RCC 7860 (cell line): ENCODE measurements at places on chromosomes 2 and 18.

DNA sequence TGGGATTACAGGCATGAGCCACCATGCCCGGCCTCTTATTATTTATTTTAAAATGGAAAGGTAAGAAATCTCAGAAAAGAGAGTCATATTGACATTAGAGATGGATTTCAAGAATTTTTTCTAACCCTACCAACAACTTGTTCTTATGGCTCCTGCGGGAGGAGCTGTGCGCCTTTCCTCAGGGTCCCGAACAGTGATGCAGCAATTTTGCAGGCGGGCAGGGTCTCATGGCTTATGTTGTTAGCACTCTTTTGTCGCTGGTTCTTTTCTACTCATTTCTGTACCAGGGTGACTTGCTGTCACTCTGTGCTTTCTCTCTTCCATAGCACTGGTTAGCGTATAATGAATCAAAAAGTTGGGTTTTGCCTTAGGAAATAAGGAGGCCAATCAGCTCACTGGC, 148.8 kb upstream of the DLGAP1 start:
- DNase-seq: no peak

- DNase-seq: no peak
Measured at GRCh38 chr2:23009545-23010149, 375.3 kb upstream of the KLHL29 start.

- peak; percentile 35 for DNase-seq
Measured at GRCh38 chr2:224284134-224284946, 117.6 kb downstream of the FAM124B start.

DNA sequence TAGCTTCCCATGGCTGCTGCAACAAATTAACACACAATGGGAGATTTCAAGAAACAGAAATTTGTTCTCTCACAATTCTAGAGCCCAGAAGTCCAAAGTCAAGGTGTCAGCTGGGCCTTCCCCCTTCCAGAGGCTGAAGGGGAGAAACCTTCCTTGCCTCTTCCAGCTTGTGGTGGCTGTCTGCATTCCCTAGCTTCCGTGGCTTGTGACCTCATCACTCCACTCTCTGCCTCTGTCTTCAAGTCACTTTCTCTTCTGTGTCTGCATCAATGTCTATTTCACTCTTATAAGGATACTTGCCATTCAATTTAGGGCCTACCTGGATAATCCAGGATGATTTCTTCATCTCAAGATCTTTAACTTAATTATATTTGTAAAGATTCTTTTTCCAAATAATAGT, 16.8 kb upstream of the SRBD1 start:
- peak; percentile 29 for DNase-seq

DNA sequence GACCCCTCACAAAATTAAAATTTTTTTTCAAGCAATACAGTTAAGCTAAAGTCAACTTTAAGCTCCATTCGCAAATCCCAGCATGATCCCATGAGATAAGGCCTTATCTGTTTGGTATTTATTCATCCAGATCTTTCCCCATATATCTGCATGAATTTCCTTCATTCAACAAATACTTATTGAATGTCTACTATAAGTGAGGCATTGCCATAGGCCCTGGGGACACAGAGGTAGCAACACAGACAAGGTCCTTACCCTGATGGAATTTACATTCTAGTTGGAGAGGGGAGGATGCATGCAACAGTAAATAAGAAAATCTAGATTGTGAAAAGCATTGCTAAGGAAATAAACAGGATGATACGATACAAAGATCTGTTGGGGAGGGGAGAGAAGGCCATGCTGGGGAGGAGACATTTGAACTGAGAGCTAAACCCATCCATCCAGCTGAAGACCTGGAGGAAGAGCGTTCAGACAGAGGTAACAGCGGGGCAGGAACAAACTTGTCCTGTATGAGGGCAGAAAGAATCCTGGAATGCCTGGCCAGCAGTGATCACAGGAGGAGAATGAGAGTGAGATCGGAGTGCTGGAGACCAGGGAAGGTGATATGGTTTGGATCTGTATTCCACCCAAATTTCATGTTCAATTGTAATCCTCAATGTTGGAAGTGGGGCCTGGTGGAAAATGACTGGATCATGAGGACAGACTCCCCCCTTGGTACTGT, 71.6 kb downstream of the SDC1 start:
- DNase-seq: no peak

DNA sequence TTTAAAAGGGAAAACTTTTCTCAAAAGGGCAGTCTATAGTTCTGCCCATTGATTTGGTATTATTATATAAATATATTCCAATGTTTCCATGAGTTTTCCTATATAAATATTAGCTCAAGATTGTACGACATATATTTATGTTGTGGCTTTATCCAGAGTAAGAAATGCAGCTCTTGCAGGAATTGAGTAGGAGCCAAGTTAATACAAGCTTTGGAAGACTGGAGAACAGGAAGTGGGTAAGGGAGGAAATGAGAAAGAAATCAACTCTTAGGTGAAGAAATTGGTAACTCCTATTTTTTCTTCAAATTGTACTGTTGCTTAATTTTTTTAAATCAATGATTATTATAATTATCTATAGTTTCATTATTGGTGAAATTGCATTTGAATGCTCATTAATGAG, 105.4 kb upstream of the FAM117B start:
- DNase-seq: peak; percentile 28

DNA sequence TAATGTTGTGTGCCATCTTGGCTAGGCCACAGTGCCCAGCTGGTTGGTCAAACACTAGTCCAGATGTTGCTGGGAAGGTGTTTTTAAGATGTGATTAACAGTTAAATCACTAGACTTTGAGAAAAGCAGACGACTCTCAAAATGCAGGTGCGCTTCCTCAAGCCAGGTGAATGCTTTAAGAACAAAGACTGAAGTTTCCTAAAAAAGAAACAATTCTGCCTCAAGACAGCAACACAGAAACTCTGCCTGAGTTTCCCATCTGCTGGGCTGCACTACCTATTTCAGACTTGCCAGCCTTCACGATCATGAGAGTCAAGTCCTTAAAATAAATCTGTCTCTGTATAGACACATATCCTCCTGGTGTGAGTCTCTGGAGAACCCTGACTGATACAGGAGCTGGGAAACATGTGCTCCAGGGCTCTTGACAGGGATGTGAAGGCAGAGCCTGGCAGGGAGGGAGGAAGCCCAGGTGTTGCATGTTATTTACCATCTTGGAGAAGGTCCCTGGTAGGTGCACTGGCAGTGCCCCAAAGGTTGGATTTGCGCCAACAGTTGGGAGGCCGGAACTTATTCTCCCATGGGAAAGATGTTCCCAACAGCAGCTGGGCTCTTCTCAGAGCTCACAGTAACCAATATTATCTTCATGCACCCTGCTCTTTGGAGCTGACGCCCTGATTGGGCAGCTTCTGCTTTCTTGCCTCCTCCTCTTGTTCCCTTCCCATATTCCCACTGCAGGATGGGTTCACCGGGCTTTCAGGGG, 43.9 kb downstream of the ST6GAL2 start:
- DNase-seq: no peak

GRCh38 chr2:213090772-213091171, 60.6 kb downstream of the IKZF2 start:
- DNase-seq: no peak

DNA sequence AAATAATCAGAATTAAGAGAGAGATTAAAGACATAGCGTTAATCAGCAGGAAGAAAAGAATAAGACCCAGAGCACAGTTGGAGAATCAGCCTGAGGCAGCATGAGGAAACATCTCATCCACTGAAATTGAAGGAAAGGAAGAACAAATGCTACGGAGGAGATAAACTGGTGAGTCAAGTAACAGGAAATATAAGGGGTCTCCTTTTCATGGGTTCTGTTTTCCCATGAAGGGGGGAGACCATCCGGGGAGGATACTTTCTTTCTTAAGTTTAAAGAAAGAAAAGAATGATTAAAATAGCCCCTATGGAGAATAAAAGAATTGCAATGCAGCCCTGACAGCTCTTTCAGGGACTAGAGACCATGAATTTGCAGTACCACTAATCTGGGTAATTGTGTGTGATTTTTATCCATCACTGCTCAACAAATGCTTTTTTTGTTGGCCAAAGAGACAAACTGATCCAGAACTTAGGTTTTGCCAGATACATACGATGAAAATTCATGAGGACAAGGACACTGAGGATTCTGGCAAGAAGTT, 17.7 kb downstream of the ROCK2 start:
- DNase-seq: no peak

DNA sequence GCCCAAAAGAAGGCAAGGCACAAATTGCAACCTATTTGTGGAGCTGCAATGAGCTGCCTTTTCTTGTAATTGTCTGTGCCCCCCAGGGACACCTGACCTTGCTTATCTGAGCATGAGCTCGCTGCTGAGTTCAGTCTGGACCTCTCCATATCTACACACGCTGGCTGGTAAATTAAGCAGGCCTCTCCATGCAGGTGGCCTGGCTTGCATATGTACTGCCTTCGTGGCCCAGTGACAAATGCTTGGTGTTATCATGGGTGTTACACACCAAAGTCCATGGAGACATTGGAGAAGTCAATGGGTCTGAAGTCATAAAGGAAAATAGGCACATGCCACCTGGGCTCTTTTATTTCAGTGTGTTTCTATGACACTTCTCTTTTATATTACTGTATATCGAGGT, 121.2 kb downstream of the IRS1 start:
- no peak for DNase-seq

- DNase-seq: no peak
Measured at GRCh38 chr18:74064510-74064909, 83.1 kb downstream of the FBXO15 start.

GRCh38 chr2:222877556-222878300, 16.9 kb downstream of the ACSL3 start:
- DNase-seq: no peak

- no peak for DNase-seq
Measured at GRCh38 chr2:21314322-21314835, 190.6 kb downstream of the TDRD15 start.

GRCh38 chr2:129756276-129756675, 223.2 kb upstream of the RAB6C start:
- DNase-seq: no peak

GRCh38 chr2:54691445-54692135, 31.9 kb upstream of the EML6 start:
- DNase-seq: peak; percentile 65

- DNase-seq: peak; percentile 90
Measured at GRCh38 chr2:120398996-120399888, 53.3 kb downstream of the INHBB start.

DNA sequence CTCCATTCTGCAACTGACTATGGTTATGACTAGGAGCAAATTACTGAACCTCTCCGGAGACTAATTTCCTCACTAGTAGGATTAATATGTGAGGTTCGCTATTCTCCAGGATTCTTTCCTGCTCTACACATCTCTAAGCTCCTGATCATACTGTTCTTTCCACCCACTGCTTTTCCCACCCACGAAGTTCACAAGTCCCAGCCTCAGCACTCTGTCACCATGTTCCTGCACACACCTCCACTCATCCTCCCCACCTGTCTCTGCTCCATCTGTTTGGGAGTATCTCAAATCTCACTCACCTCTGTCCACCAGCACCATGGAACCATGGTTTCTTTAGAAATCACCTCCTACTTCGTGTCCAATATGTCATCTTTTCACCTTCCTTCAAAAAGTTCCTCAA, 185.3 kb downstream of the LRATD1 start:
- no peak for DNase-seq

DNA sequence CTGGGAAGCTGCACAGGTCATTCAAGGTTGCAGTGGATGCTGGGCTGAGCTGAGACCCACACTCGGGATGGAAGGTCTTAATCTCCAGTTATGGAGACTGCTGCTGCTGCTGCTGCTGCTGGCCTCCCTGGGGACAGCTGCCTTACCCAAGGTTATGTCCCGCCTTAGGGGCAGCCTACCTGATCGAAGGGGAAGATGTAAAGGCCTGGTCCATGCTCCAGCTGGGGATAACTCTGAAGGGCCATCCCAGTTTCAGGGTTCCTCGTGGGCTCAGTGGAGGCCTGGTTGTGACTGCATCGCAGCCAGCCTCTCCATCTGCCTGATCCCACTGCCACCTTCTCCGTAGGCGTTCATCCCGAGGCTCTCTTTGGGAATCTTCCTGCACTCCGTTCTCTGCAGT, 33.0 kb downstream of the RHOB start:
- DNase-seq: no peak

GRCh38 chr2:227188292-227188691, 23.9 kb downstream of the COL4A3 start:
- DNase-seq: no peak

DNA sequence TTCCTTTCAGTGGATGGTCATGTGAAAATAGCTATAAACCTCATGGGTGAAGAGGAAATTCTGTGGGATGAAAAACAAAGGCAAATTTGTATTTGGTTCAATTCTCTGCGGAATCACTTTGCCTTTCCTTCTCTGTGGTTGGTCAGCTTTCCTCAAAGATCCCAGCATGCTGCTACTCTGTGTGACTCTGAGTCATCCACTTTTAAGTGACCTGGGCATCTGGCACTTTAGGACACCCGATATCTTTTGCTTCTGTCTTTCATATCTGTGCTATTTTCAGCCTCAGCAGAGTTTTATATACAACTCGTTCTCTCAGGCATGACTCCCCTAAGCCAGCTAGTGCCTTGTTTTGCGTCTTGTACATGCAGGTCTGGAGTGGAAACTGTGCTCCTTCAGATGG, 217.0 kb upstream of the PIEZO2 start:
- DNase-seq: peak; percentile 16

DNA sequence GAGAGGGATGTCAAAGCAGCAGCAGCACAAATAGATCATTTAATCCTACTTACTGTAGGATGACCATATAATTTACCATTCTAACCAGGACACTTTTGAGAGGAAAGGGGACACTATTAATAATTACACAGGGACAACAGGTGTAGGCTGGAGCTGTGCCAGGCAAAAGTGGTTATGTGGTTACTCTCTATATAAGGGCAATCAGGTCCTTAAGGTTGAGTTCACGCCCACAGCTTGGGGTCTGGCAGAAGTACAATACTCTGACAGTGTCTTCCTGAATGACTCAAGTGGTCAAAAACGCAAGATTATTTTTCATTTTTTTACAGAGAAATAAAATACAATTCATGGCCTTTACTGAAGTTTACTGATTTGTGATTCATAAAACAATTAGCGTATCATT, 2.8 kb downstream of the PREPL start:
- DNase-seq: peak; percentile 82

DNA sequence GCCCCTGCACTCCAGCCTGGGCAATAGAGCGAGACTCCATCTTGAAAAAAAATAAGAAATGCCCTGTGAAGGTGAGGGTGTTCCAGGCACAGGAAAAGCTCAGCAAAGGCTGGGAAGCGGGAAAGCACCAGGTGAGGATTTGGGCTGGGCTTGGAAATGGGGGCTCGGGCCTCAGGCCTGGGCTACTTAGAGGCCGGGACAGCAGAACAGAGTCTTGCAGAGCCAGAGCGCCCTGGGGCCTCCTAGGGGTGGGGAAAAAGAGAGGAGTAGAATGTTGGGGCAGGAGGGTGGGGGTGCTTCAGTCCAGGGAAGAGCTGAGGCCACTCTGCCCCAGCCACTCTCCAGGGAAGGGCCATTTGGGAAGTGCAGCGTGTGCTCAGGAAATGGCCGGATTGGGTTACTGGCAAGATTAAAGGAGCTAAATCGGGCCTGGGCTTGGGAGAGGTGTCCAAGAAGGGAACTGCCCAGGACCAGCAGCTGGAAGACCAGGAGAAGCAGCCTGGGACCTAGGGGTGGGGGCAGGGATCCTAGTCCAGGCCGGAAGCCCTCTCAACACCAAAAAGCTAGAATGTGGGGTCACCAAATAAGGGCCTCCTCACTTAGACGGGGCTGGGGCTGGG, 13.8 kb upstream of the DES start:
- no peak for DNase-seq
